Nephron progenitor cell (in vitro differentiated cells): ENCODE measurements at places on chromosomes 4 and X.

- no peak for DNase-seq
Observed at GRCh38 chr4:31283679-31284078, 563.5 kb downstream of the PCDH7 start.

GRCh38 chr4:123995936-123996335, 599.3 kb downstream of the SPRY1 start:
- DNase-seq = no peak

- no peak for DNase-seq
Observed at GRCh38 chr4:128868758-128869157, 59.3 kb downstream of the JADE1 start.

DNA sequence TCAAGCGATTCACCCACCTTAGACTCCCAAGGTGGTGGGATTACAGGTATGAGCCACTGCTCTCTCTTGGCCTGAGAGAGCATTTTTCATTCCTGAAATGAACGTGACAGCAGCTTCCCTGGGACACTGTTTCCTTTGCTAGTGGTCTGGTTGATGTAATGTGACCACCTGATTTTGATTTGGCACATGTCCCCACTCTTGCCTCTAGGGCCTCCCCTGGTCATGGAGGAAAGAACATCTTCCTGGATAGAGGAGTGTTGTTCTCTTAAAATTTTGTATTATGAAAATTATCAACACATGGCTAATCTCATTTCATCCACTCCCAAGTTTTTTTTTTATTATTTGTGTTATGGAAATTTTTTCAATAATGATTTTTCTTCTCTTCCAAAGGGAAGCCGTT, 23.8 kb downstream of the SLC9B2 start:
- DNase-seq = no peak

- peak; percentile 3 for DNase-seq
Observed at GRCh38 chrX:97743014-97743413, 859.3 kb downstream of the RPA4 start.

DNA sequence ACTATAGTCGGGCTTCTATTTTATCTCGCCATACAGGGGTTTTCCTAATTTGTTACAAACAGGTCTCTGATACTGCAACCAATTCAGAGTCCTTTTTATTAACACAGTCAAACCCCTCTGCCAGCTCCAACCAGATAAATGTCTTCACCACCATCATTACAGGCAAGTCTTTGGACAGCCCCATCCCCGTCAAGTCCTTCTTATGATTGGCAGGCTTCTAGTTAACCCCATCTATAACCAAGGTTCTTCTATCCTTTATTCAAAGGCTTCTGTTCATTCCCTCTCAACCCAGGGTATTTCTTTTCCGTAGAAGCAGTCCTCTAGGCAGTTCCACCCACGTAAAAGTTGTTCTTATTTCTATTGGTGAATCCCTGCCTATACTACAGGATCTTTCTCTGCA, 29.9 kb upstream of the FOXR2 start:
- DNase-seq = no peak

DNA sequence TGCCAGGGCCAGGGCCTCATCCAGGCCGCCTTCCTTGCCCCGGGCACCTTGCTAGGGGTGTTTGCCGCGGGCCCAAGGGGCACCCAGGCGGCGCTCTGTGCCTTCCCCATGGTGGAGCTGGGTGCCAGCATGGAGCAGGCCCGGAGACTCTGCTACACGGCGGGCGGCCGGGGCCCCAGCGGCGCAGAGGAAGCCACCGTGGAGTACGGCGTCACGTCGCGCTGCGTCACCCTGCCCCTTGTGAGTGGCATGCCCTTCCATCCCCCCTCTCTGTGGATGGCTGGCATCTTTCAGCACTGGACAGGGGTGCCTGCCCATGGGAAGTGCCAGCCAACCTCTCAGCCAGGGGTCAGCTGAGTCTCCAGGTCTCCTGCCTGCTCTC, 3.6 kb downstream of the PLXNB3 start:
- DNase-seq = no peak

GRCh38 chr4:38223782-38224236, 263.6 kb downstream of the PTTG2 start:
- no peak for DNase-seq

DNA sequence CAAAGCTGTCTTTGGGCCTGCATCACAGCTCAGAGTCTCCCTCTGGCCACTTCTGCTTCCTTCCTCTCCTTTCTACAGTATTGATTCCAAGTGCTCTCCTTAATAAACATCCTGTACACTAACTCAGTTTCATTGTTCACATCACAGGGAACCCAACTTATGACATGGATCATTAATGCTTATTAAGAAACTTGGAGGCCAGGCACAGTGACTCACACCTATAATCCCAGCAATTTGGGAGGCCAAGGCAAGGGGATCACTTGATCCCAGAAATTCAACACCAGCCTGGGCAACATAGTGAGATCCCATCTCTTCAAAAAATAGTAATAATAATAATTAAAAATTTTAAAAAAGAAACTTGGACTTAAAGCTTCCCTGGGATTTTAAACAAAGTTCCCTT, 89.2 kb upstream of the EFHC2 start:
- no peak for DNase-seq

GRCh38 chr4:94345266-94345665, 2.6 kb upstream of the HPGDS start:
- no peak for DNase-seq

DNA sequence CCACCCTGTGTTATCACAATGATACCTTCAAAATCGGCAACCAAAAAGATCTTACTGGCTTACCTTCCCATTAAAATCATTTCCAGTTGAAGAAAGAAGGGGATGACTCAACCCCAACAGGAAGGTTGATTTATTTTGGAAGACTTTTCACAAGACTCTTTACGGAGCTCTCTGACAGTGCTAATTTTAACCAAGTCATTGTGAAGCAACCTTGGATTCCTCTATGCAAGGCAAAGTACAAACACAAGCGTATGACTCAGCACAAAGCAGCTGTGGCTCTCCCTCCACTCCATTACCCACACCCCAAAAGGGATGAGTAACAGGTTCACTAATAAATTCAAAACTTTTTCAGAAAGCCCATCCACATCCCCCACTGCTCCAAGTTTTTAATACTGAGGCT, 213.8 kb upstream of the FGF13 start:
- DNase-seq = no peak

DNA sequence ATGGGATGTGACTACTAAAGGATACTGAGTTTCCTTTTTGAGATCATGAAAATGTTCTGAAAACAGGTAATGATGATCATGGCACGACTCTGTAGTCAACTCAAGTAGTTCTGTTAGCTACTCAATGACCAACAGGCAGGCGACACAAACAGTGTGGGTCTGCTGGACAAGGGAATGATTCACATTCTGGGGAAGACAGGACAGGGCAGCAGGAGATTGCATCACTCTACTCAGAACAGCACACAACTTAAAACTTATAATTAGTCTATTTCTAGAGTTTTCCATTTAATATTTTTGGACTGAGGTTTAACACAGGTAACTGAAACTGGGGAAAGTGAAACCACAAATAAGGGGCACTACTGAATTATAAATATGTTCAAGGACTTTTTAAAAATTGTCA, 365.2 kb downstream of the PRDM5 start:
- no peak for DNase-seq

DNA sequence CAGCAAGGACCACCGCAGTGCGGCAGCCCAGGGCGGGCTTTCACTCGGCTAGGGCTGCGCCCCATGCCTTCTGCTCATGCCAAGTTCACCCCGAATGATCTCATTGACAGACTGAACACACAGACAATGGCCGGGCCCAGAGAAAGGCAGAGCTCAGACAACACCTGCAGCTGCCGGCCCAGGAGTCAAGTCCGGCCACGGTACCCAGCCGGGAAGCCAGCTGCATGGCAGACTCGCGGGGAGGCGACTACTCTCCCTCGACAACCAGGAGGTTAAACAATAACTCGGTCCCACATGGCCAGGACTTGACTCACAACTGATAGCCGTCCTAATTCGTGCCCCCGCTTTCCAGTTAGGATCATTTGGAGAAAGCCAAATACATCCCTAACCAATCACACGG, 50.4 kb downstream of the ABLIM2 start:
- DNase-seq = no peak

GRCh38 chr4:5971078-5971450, 47.2 kb downstream of the C4orf50 start:
- DNase-seq = no peak

- no peak for DNase-seq
Observed at GRCh38 chr4:128225148-128225547, 62.5 kb downstream of the PGRMC2 start.

DNA sequence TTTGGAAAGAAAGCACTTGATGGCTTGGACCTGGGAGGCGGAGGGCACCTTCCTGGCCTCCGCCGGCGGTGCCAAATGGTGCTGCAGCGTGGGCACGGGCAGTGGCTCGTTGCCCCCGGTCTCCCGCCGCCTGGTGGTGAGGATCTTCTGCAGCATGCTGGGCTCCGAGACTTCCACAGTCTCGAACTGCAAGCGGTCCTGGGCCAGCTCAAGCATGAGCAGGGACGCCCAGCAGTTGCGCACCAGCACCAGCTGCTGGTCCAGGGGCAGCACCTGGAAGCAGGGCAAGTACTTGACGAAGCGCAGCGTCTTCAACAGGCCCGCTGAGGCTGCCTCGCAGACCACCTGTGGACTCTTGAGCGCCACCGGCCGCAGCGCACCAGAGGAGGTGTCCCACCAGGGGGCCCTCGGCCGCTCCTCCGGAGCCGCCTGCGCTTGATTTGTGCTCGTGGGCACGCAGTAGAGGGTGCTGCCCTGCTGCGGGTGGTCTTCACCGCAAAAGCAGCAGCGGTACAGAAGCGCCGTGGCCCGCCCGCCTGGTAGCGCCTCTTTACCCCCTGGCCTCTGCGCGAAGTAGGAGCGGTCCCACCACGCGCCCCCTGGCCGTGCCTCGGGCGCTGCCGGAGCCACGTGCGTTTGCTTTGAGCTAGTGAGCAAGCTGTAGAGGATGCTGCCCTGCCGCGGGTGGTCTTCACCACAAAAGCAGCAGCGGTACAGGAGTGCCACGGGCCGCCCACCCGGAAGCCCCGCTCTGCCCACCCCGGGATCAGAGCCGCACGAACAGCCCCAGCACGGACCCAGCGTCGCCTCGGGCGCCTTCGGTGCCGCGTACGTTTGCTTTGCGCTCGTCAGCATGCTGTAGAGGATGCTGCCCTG, 689 bp downstream of the NR0B1 start:
- DNase-seq = peak; percentile 36

- DNase-seq = no peak
Observed at GRCh38 chr4:1374706-1375045, 27.7 kb downstream of the UVSSA start.

- DNase-seq = no peak
Observed at GRCh38 chr4:175762582-175762981, 49.5 kb downstream of the GPM6A start.

DNA sequence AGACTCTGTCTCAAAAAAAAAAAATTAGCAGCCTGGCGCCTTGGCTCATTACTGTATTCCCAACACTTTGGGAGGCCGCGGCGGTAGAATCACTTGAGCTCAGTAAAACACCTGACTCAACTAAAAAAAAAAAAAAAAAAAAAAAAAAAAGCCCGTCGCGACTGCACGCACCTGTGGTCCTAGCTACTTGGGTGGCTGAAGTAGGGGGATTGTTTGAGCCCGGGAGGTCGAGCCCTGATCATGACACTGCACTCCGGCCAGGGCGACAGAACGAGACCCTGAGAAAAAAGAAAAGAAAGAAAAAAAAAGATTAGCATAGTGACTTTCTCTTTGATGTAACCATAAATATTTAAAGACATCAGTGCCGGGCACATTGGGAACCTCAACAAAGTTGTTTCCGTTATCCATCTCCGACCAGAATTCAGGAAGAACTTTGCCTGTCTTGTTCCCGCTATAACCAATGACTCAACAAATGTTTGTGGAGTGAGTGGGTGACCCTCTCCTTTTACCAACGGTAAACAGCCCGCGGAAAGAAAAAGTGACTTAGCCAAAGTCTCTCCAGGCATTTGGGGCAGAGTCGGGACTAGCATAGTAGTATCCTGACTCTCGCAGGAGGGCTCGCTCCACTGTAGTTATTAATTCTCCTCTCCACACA, 553 bp upstream of the MED28 start:
- DNase-seq = peak; percentile 4

GRCh38 chr4:61376301-61376700, 176.2 kb downstream of the ADGRL3 start:
- no peak for DNase-seq

DNA sequence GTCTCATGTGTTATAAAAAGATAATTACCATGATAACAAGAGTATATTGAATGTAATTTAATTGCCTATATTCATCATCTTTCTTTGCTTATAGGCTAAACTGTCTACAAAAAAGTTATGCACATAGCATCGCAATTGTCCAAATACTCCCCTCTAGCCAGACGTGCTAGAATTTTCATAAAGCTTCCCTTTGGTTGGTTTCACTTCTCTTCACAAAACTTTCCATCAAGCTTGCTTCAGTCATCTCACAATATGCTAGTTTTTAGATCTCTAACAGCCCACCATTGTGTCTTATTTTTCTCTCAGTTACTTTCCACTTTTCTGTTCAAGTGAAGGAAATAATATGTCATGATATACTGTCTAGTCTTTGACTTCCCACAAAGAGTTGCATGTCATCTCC, 448.3 kb upstream of the SPANXN1 start:
- no peak for DNase-seq

- no peak for DNase-seq
Observed at GRCh38 chr4:66959207-66959606, 586.1 kb downstream of the CENPC start.

- peak; percentile 76 for DNase-seq
Observed at GRCh38 chrX:40266490-40267333, 169.0 kb upstream of the BCOR start.

GRCh38 chrX:77640702-77641101, 145.3 kb downstream of the ATRX start:
- DNase-seq = no peak

- DNase-seq = no peak
Observed at GRCh38 chrX:71228063-71228642, 5.1 kb downstream of the GJB1 start.

DNA sequence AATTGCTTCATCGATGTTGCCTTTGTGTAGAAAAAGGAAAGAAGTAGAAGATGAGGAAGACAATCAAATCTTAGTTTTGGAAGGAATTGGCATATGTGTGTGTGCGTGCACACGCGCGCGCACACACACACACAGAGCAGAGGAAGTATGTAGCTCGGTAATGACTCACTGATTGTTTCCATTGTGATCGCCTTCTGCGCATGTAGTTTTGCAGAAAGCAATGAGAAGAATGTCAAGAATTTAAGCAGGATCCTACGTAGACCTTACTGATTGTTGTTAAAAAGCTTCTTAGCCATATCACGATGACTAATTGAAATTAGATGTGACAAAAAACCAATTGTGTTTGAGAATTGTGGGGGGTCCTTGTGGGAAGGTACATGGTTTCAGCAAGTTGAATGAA, 12.8 kb upstream of the LIMCH1 start:
- no peak for DNase-seq
